ENCODE measurements at places on chromosomes 2 and 18.

DNA sequence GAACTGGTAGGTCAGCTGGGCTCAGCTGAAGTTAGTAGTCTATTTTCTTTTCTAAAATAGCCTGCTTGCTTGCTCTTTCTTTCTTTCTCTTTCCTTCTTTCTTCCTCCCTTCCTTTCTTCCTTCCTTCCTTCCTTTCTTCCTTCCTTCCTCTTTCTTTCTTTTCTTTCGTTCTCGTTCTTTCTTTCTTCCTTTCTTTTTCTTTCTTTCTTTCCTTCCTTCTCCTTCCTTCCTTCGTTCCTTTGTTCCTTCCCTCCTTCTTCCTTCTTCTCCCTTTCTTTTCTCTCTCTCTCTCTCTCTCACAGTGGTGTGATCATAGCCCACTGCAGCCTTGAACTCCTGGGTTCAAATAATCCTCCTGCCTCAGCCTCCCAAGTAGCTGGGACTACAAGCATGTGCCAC is 29.2 kb upstream of the KDM3A start:
- DNase-seq: no peak

DNA sequence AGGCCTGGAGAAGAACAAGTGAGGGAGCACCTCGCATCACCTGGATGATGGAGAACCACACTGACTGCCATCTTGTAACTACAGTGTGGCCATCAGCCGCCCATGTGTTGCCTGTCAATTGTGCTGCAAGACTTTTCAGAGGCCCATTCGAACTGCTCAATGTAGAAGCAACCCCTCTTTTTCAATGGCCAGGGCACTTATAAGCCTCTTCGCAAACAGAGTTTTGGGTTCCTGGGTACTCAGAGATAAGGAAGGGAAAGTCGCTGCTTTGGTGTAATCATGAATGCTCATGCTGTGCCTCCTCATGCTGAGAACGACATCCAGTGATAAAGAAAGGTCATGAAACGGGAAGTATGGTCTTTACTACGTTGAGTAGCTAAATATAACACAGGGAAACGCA is 143.9 kb upstream of the SLC39A10 start:
- DNase-seq: no peak

DNA sequence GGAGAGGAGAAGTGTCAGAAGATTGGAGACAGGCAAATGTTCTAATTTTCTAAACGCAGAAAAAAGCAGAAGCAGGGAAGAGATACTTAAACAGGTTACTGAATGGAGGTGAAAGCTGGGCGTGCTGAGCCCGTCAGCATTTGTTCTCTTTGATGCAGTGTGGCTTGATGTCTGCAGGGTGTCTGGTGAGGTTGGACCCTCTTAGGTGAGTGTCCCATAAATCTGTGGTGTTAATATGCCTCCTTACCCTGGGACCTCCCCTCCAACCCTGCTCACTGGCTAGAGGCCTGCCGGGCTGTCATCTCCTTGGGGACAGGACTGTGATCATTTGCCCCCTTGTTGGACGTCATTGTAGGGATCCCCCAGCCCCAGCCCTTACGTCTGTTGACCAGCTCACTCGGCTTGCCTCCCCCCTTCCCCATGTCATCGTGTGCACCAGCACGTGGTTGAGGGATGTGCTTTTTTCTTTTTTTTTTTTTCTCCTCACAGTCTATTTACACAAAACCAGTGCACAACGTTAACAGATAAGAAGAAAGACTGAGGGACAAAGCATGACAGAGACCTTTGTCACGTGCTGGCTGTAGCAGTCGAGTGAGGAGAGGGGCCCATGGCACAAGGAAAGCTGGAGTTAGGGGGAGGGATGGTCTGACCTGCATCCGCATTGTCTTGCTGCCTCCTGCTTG is 56.4 kb downstream of the NCK2 start:
- DNase-seq: no peak

DNA sequence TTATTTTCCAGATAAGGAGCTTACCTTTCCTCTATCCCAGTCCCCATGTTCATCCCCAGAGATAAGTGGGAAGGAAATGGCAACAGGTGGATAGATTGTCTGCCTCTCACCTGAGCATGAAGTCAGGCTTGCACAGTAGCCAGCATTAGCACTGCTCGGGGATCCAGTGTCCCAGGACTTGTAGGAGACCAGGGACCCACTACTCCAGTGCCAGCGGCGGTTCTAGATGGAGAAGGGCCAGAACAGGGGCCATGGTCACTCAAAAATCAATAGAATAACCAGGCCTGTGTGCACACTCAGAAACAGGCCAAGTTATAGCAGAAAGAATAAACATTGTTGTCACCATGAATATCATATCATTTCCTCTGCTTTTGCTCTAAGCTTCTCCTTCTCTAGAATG is 2.4 kb downstream of the REG1B start:
- no peak for DNase-seq

DNA sequence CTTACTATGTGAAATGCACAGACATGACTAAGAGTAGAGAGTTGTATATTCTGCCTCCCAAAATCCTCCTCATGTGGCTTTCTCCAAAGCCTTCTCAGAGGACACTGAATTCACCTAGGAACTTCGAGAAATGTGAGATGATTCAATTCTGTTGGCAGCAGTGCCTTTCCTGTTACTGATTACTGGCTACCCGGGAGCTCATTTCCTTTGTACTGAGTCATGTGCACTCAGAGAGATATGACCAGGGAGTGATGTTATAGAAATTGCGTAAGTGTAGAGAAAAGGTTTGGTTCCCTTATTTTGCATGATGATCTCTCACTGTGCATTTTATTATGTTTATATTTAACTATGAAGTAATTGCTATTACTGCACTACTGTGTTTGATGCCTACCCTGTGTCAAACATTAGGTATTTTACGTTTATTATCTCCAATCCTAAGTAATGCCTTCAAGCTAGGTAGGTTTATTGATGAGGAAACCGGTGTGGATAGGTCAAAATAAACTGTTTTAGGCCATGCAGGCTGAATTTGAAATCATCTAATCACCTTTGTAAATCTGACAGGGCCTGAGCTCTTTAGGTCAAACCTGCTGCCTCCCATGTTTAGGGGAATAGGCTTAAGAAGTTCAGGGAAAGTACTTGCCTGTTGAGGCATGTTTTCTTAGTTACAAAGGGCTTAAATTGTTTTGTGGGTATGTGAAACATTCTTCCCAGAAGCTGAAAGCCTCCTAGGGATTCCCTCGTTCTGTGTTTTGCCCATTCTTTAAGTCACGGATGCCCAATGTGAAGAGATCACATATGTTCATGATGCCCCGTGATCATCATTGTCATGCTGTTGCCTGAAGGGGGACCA is 86.8 kb downstream of the FMNL2 start:
- peak; percentile 99 for DNase-seq

GRCh38 chr2:201383136-201383535 is 26.0 kb upstream of the FLACC1 start:
- peak; percentile 36 for DNase-seq

DNA sequence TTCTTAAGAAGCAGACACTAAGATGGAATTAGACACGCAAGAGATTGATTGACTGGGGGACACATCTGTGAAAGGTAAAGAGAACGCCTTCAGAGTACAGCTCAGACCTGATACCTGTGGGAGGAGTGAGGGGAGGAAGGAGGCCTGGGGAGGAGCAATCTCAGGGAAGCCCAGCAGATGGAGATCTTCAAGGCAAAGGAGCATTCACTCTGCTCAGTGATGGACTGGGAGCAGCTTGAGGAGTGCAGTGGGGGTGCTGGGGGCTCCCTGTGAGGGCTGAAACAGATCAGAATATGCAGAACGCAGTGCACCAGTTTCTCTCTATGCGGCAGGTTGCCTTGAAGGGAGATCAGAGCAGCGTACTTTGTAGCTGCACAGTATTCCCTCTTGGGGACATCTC is 103.7 kb upstream of the ATP8B1 start:
- no peak for DNase-seq

Measured in fibroblast of the aortic adventitia (primary cell).